ENCODE measurements at places on chromosomes 1 and 21. TPM values are rescaled to one million over a fixed set of nuclear protein-coding genes. Genes with fewer than 3 reads are reported as not detected.

- no peaks in the 10 kb centered on the region for H3K27me3 ChIP-seq
- H3K4me1 ChIP-seq = peaks cover 18% of the 10 kb centered on the region
- H3K27ac ChIP-seq = no peak overlapping the region
- H3K36me3 ChIP-seq = no peaks in the 10 kb centered on the region
Observed at GRCh38 chr1:48841461-48841860, 64.8 kb upstream of the BEND5 start.

GRCh38 chr1:41315146-41315822, 46.0 kb upstream of the FOXO6 start:
- no peak overlapping the region for H3K27ac ChIP-seq
- no peak for DNase-seq
- H3K4me3 ChIP-seq = no peak overlapping the region
- H3K4me1 ChIP-seq = peaks cover 43% of the 10 kb centered on the region
- H3K36me3 ChIP-seq = no peaks in the 10 kb centered on the region

DNA sequence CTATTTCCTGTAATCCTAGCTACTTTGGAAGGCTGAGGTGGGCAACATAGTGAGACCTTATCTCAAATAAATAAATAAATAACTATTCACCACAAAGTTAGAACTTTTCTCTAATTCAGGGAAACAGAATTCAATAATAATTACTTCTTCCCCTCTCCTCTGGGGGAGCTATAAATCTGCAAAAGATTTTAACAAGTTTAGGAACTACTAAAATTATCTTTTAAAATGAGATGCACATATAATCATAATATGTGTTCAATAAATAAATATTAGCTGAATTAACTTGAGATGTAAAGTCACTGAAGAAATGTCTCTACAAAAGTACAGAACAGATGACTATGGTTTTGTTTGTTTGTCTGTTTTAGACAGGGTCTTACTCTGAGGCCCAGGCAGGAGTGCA, 14.1 kb downstream of the WDR47 start:
- no peak for DNase-seq
- H3K27me3 ChIP-seq = no peaks in the 10 kb centered on the region
- peaks cover 4% of the 10 kb centered on the region for H3K4me1 ChIP-seq
- no peaks in the 10 kb centered on the region for H3K36me3 ChIP-seq

GRCh38 chr1:2442661-2443060, 30.3 kb upstream of the PEX10 start:
- no peaks in the 10 kb centered on the region for H3K4me1 ChIP-seq
- DNase-seq = no peak
- H3K36me3 ChIP-seq = no peaks in the 10 kb centered on the region
- peaks cover 88% of the 10 kb centered on the region for H3K27me3 ChIP-seq

- no peaks in the 10 kb centered on the region for H3K36me3 ChIP-seq
- H3K27ac ChIP-seq = peak overlapping the region; percentile 75
- peaks cover 58% of the 10 kb centered on the region for H3K4me1 ChIP-seq
- H3K27me3 ChIP-seq = no peaks in the 10 kb centered on the region
- no peak overlapping the region for H3K4me3 ChIP-seq
Observed at GRCh38 chr1:87902830-87903229, 574.1 kb downstream of the LMO4 start.

Gene CYP4B1
- total RNA-seq = 17.2 TPM

Gene SPRR1A
- total RNA-seq = not detected

Data from sigmoid colon (tissue), 7 donors.